CD4-positive, alpha-beta memory T cell (primary cell): ENCODE measurements at places on chromosomes 4 and X.

DNA sequence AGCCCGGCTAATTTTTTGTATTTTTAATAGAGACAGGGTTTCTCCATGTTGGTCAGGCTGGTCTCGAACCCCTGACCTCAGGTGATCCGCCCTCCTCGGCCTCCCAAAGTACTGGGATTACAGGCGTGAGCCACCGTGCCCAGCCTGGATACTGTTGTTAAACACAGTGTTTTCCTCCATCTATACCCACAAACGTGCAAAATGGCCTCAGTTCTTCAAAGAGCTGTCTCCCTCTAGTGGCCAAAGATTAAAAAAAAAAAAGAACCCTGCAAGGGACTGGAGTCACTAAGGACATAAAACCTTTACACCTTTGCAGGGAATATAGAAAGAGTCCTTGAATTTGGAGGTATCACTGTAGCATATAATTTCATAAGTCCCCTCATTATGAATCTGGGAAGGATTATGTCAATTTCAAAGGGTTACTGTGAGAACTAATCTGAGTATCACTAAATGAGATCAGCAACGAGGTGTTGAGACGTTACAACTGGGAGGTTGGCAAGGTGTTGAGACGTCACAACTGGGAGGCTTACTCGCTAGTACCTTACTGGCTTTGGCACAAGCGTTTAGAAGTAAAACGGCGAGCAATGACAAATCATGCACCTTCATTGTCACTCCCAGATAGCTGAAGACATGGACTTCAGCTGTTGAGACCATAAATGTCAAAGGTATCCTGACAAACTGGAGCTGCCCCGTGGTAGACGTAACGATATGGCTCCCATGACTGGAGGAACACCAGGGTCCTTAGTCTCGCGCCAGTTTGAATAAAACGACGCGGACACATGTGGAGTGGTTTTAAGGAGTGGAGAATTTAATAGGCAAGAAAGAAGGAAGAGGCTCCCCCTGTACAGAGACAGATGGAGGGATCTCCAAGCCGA is 33.4 kb upstream of the ENPP6 start:
- DNase-seq, result peak; percentile 62

GRCh38 chr4:6937754-6938153 is 28.1 kb downstream of the TBC1D14 start:
- DNase-seq, result no peak

DNA sequence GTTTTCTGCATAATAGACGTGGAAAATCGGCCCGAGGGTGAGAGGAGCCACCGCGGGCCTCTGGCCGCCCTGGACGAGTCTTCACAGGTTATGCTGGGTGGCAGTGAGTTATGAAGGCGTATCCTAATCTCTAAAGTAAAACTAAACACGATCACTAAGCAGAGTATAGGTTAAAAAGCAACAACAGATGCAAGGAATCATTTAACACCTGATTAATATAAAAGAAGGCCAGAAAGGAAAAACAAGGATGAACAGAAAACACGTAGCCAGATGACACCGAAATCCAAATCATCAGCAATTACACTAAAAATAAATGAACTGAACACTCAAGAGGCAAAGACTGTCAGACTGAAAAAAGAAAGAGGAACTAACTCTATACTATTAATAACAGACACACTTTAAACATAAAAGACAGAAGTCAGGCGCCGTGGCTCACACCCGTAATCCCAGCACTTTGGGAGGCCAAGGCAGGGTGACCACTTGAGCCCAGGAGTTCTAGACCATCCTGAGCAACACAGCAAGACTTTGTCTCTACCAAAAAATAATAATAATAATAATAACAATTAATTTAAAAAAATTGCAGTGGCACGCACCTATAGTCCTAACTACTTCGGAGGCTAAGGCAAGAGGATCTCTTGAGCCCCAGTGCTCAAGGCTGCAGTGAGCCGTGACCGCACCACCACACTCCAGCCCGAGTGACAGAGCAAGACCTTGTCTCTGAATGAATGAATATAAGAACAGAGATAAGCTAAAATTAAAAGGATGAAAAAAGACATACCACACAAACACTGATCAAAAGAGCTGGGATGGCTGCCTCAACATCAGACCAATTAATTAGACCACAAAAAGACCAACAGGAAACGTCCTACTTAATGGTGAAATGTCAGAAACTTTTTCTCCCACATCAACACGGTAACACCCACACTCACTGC is 30.0 kb downstream of the CTBP1 start:
- no peak for DNase-seq

DNA sequence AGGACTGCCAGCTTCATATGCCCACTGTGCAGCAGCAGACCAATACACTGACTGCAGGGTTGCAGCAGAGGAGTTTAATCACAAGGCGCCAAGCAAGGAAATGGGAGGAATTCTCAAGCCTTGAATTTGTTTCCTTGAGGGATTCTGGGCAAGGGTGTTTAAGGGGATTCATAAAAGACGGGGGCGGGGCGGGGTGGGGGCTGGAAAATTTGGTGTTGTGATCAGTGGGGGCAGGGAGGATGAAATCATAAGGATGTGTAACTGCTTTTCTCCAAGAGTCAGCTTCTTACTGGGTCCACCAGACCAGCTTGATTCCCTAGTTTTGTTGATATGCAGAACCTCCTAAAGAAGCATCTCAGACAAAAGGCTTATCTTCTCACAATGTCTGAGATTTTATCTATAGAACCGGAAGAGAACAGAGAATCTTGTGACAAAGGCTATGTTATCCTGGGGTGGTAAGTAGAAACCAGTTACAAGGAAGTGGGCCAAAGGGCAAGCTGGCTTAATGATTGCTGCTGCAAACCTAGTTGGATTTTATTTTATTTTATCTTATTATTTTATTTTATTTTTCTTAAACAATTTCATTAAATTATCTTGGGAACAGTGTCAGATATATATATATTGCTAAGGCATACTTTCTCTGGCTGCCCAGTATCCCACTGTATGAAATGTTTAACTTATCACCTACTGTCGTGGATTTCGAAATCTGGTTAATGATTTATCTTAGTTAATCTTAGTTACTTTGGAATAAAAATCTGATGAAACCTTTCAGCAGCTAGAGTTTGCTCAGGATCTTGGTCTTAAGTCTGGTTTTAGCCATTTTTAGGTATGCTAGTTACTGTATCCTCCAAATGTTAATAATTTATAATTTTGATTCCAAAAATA is 276.4 kb downstream of the RPA4 start:
- DNase-seq, result no peak

DNA sequence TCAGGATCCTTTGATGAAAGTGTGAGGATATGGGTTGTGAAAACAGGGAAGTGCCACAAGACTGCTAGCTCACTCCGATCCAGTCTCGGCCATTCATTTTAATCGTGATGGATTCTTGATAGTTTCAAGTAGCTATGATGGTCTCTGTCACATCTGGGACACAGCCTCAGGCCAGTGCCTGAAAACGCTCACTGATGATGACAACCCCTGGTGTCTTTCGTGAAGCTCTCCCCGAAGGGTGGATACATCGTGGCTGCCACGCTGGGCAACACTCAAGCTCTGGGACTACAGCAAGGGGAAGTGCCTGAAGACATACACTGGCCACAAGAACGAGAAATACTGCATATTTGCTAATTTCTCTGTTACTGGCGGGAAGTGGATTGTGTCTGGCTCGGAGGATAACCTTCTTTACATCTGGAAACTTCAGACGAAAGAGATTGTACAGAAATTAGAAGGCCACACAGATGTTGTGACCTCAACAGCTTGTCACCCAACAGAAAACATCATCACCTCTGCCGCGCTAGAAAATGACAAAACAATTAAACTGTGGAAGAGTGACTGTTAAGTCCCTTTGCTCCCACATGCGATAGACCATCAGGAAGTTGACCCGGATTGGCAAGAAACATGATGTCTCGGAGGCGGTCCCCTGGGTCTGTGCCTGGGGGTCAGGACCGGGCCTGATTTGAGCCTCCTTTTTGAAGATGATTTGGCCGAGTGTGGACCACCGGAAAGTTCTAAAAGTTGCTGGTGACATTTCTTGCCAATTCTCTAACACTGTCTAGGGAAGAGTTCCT is 22.2 kb downstream of the LIAS start:
- no peak for DNase-seq

DNA sequence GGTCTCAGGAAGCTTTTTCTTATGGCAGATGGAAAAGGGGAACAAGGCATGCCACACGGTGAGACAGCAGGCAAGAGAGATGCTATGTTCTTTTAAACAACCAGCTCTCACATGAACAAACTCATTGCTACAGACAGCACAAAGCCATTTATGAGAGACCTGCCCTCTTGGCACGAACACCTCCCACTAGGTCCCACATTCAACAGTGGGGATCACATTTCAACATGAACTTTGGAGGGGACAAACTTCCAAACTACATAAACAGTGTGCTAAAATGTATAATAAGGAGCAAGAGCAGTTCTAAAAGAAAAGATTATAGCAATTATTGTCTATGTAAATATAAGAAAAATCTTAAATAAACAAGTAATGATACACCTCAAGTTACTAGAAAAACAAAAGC is 391.8 kb upstream of the CPXCR1 start:
- no peak for DNase-seq

- DNase-seq, result no peak
These were observed 36.7 kb downstream of the FOXR2 start for GRCh38 chrX:55659931-55660330.

- DNase-seq, result no peak
These were observed 92.6 kb upstream of the MAPK10 start for GRCh38 chr4:86452422-86452891.

DNA sequence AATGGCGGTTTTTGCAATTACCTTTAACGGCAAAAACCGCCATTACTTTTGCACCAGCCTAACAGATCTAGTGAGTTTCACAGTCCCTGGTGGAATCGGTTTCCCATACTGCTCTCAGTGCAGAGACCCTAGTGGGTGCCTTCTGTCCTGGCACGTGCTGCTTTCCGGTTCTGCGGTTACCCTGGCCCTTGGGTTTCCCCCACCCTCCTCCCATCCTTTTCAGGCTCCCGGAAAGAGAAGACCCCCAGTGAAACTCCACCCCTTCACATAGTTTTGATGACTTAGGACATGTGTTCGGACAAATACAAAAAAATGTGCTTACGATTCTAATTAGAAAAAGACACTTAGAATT is 36.9 kb downstream of the NLGN3 start:
- no peak for DNase-seq

DNA sequence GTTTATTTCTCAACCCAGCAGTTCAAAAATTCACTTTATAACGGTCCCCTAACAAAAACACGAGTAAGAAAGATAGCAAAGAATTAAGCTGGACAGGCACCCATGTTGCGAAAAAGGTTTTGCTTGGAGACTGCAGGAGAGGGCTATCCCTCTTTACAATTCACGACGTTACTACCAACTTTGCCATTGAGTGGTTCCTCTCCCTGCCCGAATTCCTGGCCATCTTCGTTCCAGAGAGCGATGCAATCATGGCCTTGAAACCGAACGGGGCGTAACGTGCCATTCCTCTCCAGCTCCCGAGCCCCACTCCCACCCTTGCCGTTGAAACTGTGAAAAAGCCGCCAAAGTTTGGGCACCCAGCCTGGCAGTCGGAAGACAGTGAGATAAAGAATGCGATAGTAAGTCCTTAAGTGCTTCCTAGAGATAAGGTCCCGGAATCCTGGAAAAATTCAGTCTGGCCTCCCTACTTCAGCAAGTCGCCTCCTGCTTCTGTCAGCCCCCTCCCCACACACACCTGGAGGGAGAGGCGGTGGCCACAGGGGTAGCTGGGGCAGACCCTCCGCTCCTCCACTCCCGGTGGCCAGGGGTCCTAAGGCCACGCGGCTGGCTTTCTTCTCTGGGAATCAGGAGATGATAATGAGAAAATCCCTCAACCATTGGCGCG is 65.2 kb downstream of the FBXO8 start:
- no peak for DNase-seq

GRCh38 chr4:32219306-32220075 is 1499.3 kb downstream of the PCDH7 start:
- no peak for DNase-seq

DNA sequence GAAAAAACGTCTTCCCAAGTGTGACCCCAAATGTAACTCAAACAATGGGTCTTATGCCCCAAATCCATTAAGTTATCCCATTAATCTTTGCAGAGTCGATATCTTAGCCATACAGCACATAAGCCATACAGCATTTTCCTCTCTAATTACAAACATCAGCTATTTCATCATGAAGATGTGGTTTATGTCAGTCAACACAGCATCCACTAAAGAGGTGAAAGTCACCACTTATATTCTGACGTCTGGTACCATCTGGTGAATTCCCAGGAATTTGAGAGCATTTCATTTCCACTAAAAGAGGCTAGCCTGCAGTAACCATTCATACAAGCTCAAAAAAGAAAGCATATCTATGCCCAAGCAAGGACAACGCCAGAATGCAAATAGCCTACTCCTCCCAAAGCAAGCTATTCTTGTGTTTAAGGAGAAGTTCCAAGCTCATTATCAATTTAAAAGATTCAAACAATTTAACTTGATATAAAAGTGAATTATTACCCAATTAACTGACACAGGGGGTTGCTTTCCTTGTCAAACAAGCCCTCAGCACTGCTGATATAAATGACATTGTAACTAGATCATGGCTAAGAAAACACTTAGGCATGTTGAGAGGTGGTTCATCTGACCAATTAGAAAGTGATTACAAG is 203.3 kb downstream of the ANTXR2 start:
- no peak for DNase-seq

- DNase-seq, result no peak
These were observed 374.9 kb downstream of the MAGEB5 start for GRCh38 chrX:26590849-26591248.

DNA sequence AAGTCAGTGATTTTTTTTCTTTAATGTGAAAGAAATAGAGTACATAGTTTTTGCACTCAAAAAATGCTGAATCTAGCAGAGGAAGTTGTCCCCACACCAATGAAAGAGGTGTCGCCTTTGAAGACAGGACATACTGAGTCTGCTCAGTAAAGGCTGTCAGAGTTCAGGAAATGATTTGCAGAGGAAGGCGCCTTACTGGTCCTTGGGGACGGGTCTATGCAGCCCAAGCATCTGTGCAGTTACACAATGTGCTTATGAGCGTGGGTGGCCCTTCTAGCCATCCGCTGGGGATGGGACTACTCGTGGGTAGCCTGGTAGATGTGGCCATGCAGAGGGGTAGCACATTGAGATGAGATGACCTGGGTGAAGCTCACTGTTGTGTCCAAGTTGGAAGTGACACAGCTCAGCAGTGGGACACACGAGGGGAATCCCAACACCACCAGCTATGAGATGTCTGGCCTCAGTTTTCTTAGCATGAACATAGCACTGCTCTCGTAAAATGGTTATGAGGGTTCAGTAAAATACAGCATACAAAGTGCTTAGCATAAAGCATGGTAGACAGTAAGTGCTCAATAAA is 116.5 kb upstream of the RBPJ start:
- DNase-seq, result peak; percentile 43

- no peak for DNase-seq
These were observed 128.8 kb downstream of the AMELX start for GRCh38 chrX:11421805-11422524.

DNA sequence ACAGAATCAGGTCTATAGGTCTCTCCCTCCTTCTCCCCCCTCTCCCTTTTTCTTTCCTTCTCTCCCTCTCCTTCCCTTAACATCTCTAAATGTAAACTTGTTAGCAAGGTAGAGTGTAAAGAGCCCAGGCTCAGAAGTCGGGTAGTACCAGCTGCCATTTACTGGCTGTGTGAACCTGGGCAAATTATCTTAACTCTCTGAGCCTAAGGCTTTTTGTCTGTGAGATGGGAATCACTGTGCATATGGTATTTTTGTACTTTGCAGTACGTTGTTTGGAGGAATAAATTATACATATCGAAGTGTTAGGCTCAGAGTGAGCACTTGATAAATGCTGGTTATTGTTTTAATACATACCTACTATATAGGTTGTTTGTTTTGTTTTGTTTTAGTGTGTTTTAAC is 154.0 kb downstream of the RBMX2 start:
- DNase-seq, result no peak

GRCh38 chr4:132498215-132498614 is 650.9 kb upstream of the PCDH10 start:
- DNase-seq, result no peak

GRCh38 chrX:12891171-12891570 is 15.2 kb upstream of the TLR8 start:
- DNase-seq, result no peak
